ENCODE measurements at places on chromosomes 5 and 9.

- DNase-seq = no peak
Observed at GRCh38 chr5:56684159-56684558, 131.2 kb upstream of the MAP3K1 start.

DNA sequence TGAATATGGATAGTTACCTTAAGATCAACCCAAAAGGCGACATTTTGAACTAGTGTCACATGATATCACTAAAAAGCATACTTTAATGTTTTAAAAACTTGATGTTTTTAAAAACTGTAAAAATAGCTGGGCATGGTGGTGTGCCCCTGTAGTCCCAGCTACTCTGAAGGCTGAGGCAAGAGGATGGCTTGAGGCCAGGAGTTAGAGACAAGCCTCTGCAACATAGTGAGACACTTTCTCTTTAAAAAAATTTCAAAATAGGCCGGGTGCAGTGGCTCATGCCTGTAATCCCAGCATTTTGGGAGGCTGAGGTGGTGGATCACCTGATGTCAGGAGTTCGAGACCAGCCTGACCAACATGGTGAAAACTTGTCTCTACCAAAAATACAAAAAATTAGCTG, 129.5 kb downstream of the NPR3 start:
- no peak for DNase-seq

DNA sequence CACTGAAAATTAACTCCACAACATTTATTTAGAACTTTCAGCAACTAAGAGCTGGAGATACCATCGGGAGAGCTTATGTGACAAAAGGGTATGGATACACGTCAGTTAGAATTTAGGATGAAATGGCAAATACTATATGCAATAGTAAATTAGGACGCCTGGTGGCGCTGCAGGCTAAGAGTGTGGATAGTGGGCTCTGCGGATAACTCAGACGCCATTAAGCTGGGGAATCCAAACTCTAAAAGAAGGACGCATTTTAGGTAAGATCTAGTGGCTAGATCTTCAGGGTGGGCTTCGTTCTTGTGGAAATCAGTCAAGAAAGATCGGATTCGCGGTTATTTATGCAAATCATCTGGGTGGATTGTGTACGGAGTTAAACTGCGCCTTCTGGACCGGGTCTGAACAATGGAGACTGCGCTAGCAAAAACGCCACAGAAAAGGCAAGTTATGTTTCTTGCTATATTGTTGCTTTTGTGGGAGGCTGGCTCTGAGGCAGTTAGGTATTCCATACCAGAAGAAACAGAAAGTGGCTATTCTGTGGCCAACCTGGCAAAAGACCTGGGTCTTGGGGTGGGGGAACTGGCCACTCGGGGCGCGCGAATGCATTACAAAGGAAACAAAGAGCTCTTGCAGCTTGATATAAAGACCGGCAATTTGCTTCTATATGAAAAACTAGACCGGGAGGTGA, at the start of gene PCDHB5:
Gene PCDHB5 (plus strand): TSS at position 177 of the 688 bp plus-strand sequence. CDS start 229 bp downstream, at position 406.
- no peak for DNase-seq

GRCh38 chr9:36194326-36195000, 3.7 kb downstream of the CLTA start:
- no peak for DNase-seq

GRCh38 chr9:26675035-26675434, 217.6 kb downstream of the CAAP1 start:
- no peak for DNase-seq
